ENCODE measurements at places on chromosomes 12 and 14.

- no peak for DNase-seq
Observed at GRCh38 chr12:25495331-25496097, 57.6 kb downstream of the LMNTD1 start.

GRCh38 chr12:121252712-121253345 is 42.9 kb downstream of the P2RX4 start:
- no peak for DNase-seq

GRCh38 chr14:97602438-97603117 is 805.4 kb downstream of the VRK1 start:
- no peak for DNase-seq

DNA sequence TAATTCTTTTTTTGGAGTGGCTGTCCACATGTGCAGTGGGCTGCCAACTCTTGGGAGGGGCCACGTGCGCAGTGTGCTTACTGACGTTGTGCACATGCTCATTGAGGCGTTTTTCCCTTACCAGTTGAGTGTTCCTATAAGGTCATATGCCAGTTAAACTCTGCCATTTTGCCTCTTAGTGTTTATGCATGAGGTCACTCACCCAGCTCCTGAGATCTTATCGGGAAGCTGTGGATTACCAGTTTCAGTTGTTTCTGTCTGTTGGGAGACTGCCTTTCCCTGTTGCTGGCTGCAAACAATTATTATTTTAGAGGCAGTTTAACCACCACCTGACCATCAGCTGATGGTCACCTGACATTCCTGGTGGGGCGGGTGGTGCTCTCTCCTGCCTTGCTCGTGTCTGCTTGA is 16.1 kb upstream of the KIF21A start:
- no peak for DNase-seq

- DNase-seq = no peak
Observed at GRCh38 chr14:30990770-30991169, 34.7 kb upstream of the AP4S1 start.

- DNase-seq = no peak
Observed at GRCh38 chr14:103534576-103535061, 5.6 kb downstream of the TRMT61A start.

DNA sequence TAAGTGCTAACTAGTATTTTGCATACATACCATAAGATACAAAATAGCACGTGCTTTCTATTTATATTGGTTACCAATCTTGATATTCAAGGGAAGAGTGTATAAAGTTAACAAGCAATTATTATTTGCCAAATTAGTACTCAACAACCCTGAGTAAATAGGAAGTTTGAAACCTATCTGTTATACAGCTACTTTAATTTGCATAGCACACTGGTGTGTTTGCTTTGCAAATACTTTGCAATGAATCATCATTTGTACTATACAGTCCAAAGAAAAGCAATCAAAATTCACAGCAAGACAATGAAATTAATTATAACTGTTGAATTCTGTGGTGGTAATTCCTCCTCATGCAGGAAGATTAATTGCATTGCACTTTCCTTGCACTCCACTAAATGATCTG is 469.1 kb downstream of the PRKD1 start:
- no peak for DNase-seq

DNA sequence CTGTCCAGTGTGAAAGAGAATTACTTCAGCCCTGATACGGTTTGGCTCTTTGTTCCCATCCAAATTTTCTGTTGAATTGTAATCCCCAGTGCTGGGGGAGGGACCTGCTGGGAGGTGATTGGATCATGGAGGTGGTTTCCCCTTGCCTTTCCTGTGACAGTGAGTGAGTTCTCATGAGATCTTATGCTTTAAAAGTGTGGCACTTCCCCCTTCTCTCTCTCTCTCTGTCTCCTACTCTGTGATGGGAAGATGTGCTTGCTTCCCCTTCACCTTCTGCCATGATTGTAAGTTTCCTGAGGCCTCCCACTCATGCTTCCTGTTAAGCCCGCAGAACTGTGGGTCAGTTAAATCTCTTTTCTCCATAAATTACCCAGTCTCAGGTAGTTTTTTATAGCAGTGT is 5.5 kb upstream of the SLC15A5 start:
- no peak for DNase-seq
